ENCODE measurements at places on chromosomes 5 and 9. TPM values are rescaled to one million over a fixed set of nuclear protein-coding genes. Genes with fewer than 3 reads are reported as not detected.

The LRRC70 gene
- 0.73 TPM for total RNA-seq

- peaks cover 35% of the 10 kb centered on the region for H3K4me1 ChIP-seq
- H3K36me3 ChIP-seq = peaks cover 12% of the 10 kb centered on the region
- H3K4me3 ChIP-seq = peak overlapping the region; percentile 29
- DNase-seq = peak; percentile 60
- no peaks in the 10 kb centered on the region for H3K27me3 ChIP-seq
These were observed 10.2 kb downstream of the DOCK8 start for GRCh38 chr9:224582-225520.

- H3K4me3 ChIP-seq = no peak overlapping the region
- no peak overlapping the region for H3K27ac ChIP-seq
- H3K27me3 ChIP-seq = peaks cover 83% of the 10 kb centered on the region
- peaks cover 15% of the 10 kb centered on the region for H3K4me1 ChIP-seq
- DNase-seq = no peak
- no peaks in the 10 kb centered on the region for H3K36me3 ChIP-seq
These were observed 36.3 kb upstream of the MTAP start for GRCh38 chr9:21766096-21766495.

GRCh38 chr5:61884252-61884855 is 421.7 kb upstream of the KIF2A start:
- H3K27ac ChIP-seq = no peak overlapping the region
- no peak overlapping the region for H3K4me3 ChIP-seq
- no peaks in the 10 kb centered on the region for H3K36me3 ChIP-seq
- peak; percentile 20 for DNase-seq
- peaks cover 2% of the 10 kb centered on the region for H3K27me3 ChIP-seq
- H3K4me1 ChIP-seq = no peaks in the 10 kb centered on the region

The CD14 gene
- 0.31 TPM for total RNA-seq

DNA sequence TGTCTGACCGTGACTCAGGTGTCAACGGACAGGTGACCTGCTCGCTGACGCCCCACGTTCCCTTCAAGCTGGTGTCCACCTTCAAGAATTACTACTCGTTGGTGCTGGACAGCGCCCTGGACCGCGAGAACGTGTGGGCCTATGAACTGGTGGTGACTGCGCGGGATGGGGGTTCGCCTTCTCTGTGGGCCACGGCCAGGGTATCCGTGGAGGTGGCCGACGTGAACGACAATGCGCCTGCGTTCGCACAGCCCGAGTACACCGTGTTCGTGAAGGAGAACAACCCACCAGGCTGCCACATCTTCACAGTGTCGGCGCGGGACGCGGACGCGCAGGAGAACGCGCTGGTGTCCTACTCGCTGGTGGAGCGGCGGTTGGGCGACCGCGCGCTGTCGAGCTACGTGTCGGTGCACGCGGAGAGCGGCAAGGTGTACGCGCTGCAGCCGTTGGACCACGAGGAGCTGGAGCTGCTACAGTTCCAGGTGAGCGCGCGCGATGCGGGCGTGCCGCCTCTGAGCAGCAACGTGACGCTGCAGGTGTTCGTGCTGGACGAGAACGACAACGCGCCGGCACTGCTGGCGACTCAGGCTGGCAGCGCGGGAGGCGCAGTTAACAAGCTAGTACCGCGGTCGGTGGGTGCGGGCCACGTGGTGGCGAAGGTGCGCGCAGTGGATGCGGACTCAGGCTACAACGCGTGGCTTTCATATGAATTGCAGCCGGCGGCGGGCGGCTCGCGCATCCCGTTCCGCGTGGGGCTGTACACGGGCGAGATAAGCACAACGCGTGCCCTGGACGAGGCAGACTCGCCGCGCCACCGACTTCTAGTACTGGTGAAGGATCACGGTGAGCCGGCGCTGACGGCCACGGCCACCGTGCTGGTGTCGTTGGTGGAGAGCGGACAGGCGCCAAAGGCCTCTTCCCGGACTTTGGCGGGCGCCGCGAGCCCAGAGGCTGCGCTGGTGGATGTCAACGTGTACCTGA is 1.8 kb downstream of the PCDHA11 start:
- no peaks in the 10 kb centered on the region for H3K36me3 ChIP-seq
- no peaks in the 10 kb centered on the region for H3K27me3 ChIP-seq
- DNase-seq = no peak
- H3K27ac ChIP-seq = no peak overlapping the region
- H3K4me3 ChIP-seq = no peak overlapping the region

The STK32A gene
- total RNA-seq = not detected

GRCh38 chr5:115920171-115920725 is 42.0 kb upstream of the LVRN start:
- H3K4me3 ChIP-seq = no peak overlapping the region
- H3K27me3 ChIP-seq = no peaks in the 10 kb centered on the region
- no peaks in the 10 kb centered on the region for H3K36me3 ChIP-seq
- no peak for DNase-seq

DNA sequence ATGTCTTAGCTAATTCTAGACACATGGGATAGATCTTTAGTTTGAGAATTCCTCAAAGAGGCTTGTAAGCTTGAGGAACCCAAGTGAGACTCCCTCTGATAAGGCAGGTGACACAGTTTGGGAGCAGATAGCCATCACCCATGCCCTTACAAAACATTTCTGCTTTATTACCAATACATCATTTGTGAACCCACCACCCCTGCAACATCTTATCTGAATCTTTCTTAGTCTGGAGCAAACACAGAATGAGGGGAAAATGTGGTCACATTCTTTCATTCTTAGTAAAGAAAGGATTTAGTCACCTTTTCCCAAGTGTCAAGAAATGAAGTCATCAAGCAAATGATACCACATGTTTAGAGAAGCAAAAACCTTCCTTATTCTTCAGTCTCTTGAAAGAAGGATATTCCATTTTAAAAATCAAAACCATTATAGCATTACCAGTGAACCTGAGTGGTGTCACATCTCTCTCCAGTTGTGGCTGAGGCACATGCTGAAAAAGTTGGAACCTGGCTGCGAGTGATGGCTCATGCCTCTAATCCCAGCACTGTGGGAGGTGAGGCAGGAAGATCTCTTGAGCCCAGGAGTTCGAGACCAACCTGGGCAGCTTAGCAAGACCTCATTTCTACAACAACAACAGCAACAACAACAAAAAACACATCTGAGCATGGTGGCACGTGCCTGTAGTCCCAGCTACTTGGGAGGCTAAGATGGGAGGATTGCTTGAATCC is 65.9 kb downstream of the PRKACG start:
- no peak for DNase-seq
- H3K4me3 ChIP-seq = peak overlapping the region; percentile 32
- peaks cover 11% of the 10 kb centered on the region for H3K36me3 ChIP-seq
- H3K27me3 ChIP-seq = no peaks in the 10 kb centered on the region

The SPINK5 gene
- not detected for total RNA-seq

GRCh38 chr5:120151825-120152224 is 312.3 kb upstream of the PRR16 start:
- no peak for DNase-seq
- H3K4me3 ChIP-seq = no peak overlapping the region
- H3K36me3 ChIP-seq = no peaks in the 10 kb centered on the region
- H3K27me3 ChIP-seq = no peaks in the 10 kb centered on the region

- no peak overlapping the region for H3K27ac ChIP-seq
- no peak overlapping the region for H3K4me3 ChIP-seq
- no peaks in the 10 kb centered on the region for H3K4me1 ChIP-seq
- no peak for DNase-seq
These were observed 138.1 kb downstream of the TMEM167A start for GRCh38 chr5:82938901-82939725.

DNA sequence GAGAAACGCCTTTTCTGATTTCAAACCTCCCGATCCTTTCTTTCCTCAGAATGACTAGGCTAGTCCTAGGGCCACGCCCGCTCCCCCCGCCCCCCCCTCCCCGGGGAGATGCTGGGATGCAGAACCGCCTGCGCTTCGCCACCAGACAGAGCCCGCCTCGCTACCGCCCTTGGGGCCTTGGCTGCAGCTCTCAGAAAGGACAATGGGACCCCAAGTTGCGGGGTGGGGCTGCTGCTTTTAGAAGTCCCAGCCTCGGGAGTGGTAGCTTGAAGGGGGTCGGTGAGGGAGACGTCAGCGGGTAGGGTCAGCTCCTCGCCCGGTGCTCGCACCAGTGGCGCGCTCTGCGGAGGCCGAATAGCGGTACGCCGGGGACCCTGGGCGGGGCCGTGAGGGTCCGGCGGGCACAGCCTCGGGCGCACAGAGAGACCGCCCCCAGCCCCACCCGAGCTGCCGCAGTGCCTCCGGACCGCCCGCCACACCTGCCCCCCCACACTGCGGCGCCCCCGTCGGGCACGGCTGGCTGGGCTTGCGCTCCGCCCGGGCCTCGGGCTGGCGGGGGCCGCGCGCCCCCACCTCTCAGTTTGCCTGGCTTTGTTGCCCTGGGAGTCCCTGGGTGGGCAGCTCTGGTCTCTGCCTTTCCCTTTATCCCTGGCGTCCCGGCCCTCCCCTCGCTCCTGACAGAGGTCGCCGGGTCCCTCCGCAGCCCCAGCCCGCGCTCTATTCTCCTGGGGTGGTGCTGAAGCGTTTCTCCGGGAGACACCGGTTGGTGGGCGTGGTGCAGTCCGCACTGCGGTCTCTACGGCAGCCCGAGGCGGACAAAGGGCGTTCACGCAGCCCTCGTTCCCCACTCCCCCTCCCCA is 1.2 kb downstream of the MAP1B start:
- H3K36me3 ChIP-seq = no peaks in the 10 kb centered on the region
- peaks cover 65% of the 10 kb centered on the region for H3K27me3 ChIP-seq
- no peak overlapping the region for H3K27ac ChIP-seq
- H3K4me1 ChIP-seq = peaks cover 4% of the 10 kb centered on the region
- no peak for DNase-seq

- DNase-seq = no peak
- no peaks in the 10 kb centered on the region for H3K4me1 ChIP-seq
- H3K4me3 ChIP-seq = no peak overlapping the region
These were observed 127.3 kb downstream of the MACROH2A1 start for GRCh38 chr5:135271533-135272310.

GRCh38 chr5:132466433-132467286 is 23.9 kb downstream of the IRF1 start:
- H3K27me3 ChIP-seq = no peaks in the 10 kb centered on the region
- H3K4me1 ChIP-seq = peaks cover 81% of the 10 kb centered on the region
- peak overlapping the region; percentile 80 for H3K27ac ChIP-seq
- peak overlapping the region; percentile 64 for H3K4me3 ChIP-seq

The PCDHGB6 gene
- 0.14 TPM for total RNA-seq

The DND1 gene
- total RNA-seq = 2.8 TPM

GRCh38 chr5:69271376-69271775 is 36.7 kb downstream of the CDK7 start:
- no peak overlapping the region for H3K4me3 ChIP-seq
- H3K27me3 ChIP-seq = no peaks in the 10 kb centered on the region
- peaks cover 41% of the 10 kb centered on the region for H3K36me3 ChIP-seq

The ECPAS gene
- 102 TPM for total RNA-seq

DNA sequence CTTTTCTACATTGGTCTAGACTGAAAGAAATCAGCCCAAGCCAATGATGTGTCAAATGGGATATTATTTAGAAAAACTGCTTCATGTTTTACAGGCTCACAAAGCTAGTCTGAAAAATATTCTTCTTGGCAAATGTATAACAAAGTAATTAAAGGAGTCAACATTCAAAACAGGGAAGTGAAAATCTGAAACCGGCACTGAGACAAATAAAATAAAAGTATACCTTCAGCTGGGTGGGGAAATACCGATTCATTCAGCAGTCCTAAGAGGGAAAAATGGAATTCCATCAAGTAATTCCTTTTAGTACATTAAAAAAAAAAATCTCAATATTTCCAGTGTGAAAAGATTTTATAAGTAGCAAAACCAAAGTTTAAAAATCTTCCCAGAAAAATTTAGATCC is 259.6 kb upstream of the SLC24A2 start:
- no peaks in the 10 kb centered on the region for H3K27me3 ChIP-seq
- H3K27ac ChIP-seq = no peak overlapping the region
- H3K4me3 ChIP-seq = no peak overlapping the region
- H3K36me3 ChIP-seq = no peaks in the 10 kb centered on the region
- no peak for DNase-seq
- H3K4me1 ChIP-seq = peaks cover 17% of the 10 kb centered on the region

DNA sequence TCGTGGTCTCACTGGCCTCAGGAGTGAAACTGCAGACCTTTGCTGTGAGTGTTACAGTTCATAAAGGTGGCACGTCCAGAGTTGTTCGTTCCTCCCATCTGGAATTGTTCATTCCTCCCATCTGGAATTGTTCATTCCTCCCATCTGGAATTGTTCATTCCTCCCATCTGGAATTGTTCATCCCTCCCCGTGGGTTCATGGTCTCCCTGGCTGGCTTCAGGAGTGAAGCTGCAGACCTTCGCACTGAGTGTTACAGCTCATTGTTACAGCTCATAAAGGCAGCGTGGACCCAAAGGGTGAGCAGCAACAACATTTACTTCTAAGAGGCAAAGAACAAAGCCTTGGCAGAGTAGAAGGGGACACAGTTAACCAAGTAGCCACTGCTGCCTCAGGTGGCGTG is 69.1 kb downstream of the GCNT1 start:
- no peak overlapping the region for H3K4me3 ChIP-seq
- H3K36me3 ChIP-seq = no peaks in the 10 kb centered on the region
- peaks cover 1% of the 10 kb centered on the region for H3K4me1 ChIP-seq
- H3K27ac ChIP-seq = no peak overlapping the region
- DNase-seq = no peak

The OR5C1 gene
- total RNA-seq = not detected

The RANBP17 gene
- total RNA-seq = not detected

The LRRC26 gene
- not detected for total RNA-seq

The IL33 gene
- total RNA-seq = not detected

DNA sequence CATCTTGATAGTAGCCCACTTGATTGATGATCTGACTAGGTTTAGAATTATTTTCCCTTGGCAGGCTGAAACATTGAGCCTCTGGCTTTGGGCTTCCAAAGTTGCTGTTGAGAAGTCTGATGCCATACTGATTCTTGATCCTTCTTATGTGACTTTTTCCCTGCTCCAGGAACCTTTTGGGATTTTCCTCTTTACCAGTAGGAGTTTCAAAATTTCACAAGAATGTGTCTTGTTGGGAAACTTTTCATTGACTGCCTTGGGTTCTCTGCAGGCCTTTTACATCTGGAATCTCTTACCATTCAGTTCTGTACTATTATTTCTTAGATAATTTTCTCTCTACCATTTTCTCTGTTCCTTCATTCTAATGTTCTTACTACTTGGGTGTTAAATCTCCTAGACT is 20.0 kb downstream of the STC2 start:
- no peaks in the 10 kb centered on the region for H3K4me1 ChIP-seq
- H3K4me3 ChIP-seq = no peak overlapping the region
- no peak overlapping the region for H3K27ac ChIP-seq
- H3K36me3 ChIP-seq = no peaks in the 10 kb centered on the region
- DNase-seq = no peak
